ENCODE measurements at places on chromosomes 3 and 15. TPM values are rescaled to one million over a fixed set of nuclear protein-coding genes. Genes with fewer than 3 reads are reported as not detected.
A peak's percentile ranks its signal among the peaks of the same experiment; 100 is the strongest.

Gene APBA2
- total RNA-seq, result 155 TPM

Gene LSAMP
- total RNA-seq, result 50.2 TPM

Gene P2RY12
- total RNA-seq, result 20.6 TPM

Gene HTR3E
- total RNA-seq, result not detected

Gene WDR72
- total RNA-seq, result 0.54 TPM

Gene CPNE9
- 4.4 TPM for total RNA-seq

Gene ARID3B
- total RNA-seq, result 9.6 TPM

Gene TGM5
- not detected for total RNA-seq

Gene TIMP4
- total RNA-seq, result 17.6 TPM

Gene IL5RA
- 3.1 TPM for total RNA-seq

Gene CNTN3
- 16.2 TPM for total RNA-seq

Gene DAZL
- 0.09 TPM for total RNA-seq

Gene EHHADH
- 1.5 TPM for total RNA-seq

Gene MYZAP
- 0.64 TPM for total RNA-seq

GRCh38 chr15:86630946-86631345 lies 551.3 kb downstream of the AGBL1 start:
- DNase-seq, result no peak

GRCh38 chr15:92009162-92009561 lies 155.7 kb downstream of the SLCO3A1 start:
- DNase-seq, result no peak

GRCh38 chr15:76517910-76518309 lies 181.3 kb downstream of the ISL2 start:
- no peak for DNase-seq

DNA sequence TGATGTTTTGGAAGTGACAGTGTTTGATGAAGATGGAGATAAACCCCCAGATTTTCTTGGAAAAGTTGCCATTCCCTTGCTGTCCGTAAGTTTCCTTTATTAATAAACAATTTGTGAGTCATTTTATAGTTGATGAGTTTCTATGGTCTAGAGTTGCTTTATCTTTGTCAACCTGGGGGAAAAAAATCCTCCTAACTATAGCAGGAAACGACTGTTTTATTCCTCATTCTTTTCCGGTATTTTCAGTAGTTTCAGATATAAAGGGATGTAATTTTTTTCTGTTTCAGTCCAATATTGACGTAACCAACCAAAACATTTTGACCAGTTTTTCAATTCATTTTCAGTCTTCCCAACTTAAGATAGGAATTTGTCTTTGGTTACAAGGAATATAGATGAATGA lies 154.1 kb downstream of the MCTP2 start:
- DNase-seq, result no peak

DNA sequence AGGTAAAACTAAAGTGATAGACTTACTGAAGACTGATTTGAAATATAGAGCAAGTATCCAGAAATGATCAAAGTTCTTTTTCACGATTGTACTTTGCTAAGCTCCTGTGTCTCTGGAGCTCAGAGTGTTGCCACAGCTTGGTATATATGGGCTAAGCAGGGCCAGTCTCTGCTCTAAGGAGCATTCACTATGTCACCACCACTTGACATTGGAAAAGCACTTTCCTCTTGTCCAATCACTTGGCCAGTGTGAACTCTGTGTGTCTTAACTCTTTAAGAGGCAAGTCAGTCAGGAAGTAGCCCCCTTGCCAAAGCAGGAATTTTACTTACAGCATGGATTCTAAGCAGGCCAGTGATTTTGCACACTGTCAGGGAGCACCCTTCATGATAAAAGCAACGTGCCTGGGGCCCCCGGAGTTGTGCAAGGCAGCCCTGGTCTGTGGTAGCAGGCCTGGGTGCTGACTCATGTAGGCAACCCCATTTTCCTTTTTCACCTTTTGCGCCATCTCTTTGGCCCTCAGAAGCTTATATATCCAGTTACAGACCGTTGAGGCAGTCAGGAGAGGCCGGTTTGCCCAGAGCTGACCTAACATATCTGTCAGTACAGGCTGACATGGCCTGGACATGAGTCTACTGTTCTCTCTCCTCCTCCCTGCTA lies 73.0 kb downstream of the HCN4 start:
- no peak for DNase-seq

DNA sequence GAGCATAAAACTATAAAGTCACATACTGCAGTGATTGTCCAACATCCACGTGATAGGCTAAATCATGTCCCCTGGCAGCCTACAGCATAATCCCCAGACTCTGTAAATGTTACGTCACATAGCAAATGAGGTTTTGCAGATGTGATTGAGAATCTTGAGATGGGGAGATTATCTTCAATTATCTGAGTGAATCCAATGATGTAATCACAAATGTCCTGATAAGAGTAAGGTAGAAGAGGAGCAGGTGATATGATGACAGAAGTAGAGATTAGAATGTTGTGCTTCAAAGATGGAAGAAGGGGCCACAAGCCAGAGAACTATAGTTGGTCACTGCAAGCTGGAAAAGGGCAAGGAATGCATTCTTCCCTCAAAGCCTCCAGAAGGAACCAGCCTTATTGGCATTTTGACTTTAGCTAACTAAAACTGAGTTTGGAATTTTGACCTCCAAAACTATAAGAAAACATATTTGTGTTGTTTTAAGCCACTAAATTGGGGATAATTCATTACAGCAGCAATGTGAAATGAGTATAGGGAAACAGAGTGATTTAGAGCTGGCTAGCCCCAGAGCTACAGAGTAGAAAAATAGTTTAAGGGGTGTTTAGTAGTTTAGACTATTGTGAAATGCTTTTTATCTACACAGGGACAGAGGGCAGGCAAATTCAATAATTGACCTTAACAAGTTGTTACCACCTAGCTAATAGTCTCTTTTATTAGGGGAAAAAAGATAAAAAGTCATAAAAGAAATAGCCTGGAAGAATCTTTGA lies 15.2 kb downstream of the SLC2A2 start:
- DNase-seq, result no peak

DNA sequence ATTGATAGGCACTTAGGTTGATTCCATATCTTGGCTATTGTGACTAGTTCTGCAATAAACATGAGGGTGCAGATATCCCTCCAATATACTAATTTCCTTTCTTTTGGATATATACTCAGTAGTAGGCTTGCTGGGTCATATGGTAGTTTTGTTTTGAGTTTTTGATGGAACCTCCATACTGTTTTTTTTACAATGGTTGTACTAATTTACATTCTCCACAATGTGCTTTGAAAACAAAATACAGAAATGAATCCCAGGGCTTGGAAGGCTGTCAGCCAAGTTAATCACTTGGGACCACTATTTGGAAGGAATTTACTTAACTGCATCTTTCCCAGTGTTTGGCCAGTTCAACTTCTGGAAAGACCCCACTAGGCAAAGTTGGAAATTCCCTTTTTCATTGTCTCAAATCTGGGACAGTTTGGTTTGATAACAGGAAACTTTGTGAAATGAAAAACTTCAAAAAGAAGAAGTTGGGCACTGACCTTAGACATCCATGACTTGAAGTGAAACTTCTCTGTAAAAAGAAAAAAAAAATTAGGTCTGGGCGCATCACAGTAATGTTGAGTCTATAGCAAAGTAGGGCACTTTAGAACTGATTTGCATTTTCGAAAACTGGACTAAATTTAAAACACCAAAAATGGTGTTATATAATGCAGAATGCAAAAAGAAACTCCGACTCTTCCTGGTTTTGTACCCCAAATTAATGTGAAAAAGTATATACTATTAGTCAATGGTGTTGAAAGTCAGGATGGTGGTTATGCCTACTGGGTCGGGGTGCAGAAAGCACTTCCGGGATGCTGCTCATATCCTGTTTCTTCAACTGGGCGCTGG lies 6.0 kb downstream of the CTSH start:
- no peak for DNase-seq

GRCh38 chr15:58539548-58539947 lies 107.8 kb downstream of the LIPC start:
- DNase-seq, result no peak

DNA sequence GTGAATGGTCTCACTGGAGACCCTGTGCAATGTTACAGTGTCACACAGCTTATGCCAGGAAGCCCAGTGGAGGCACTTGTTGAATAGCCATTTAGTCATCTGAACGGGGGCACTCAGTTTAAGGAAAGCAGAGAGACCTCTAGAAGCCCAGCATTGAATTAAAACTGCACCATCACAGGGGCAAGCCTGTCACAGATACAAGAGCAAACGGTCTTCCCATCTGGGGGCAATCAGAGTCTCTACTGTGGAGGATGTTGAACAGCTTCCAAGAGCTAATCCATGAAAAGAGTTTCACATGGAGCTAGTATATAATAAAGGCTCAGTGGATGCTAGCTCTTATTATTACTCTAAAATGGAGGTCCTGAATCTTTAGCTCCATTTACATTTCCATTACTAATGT lies 553.7 kb upstream of the ARRDC4 start:
- no peak for DNase-seq

DNA sequence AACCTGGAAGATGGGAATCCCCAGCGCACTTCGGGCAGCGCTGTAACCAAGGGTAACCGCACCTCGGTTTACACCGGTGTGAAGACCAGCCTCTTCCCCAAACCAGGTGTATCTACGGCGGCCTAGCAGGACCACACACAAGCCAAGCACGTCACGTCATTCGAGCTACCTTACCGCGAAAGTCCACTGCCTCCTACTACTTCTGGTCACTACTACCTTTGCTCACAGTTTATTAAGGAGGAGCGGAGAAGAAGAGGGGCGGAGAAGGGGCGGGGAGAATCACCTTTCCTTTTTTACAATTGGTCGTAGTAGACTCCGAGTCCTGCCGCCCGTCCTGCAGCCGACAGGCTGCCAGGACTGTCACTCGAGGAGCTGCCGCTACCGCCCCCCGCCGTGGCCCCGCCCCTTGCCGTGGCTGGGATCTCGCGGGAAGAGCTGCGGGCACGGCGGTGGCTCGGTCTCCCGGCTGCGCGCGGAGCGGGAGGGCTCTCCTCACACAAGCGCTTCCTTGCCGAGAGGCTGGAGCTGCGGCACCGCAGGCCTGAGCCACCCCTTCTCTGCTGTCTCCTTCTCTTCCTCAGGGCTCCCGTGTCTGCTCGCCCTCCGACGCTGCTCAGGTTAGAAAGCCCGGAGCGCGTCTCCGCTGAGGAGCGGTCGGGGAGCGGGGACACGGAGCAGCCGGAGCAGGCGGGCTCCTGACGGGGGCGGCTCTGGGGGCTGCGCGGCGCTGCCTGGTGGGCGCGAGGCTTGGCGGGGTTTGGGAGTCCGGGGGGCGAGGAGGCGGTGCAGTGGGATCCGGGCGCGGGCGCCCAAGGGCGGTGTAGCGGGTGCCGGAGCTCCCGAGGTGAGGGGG lies at the start of gene GLCE:
TSS of gene GLCE (plus strand) at position 495 of the 853 bp plus-strand sequence. CDS start 95,172 bp downstream, outside the sequence.
- peak; percentile 99 for DNase-seq

DNA sequence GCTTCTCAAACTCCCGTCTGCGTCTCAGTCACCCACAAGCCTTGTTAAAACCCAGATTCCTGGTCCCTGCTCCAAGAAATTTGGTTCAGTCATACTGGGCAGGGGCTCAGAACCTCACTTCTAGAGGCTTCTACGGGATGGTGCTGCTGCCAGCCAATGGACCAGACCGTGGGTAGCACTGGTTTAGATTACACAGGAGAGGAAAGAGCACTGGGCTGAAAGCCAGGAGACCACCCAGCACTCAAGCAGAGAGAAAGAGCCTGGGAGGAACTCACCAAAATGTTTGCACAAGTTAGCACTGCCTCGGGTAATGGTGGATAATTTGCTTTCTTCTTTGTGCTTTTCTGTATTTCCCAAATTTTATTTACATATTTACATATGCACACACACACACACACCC lies 46.9 kb upstream of the MUC13 start:
- DNase-seq, result no peak

GRCh38 chr3:23735535-23736326 lies 70.0 kb upstream of the UBE2E1 start:
- DNase-seq, result peak; percentile 36

DNA sequence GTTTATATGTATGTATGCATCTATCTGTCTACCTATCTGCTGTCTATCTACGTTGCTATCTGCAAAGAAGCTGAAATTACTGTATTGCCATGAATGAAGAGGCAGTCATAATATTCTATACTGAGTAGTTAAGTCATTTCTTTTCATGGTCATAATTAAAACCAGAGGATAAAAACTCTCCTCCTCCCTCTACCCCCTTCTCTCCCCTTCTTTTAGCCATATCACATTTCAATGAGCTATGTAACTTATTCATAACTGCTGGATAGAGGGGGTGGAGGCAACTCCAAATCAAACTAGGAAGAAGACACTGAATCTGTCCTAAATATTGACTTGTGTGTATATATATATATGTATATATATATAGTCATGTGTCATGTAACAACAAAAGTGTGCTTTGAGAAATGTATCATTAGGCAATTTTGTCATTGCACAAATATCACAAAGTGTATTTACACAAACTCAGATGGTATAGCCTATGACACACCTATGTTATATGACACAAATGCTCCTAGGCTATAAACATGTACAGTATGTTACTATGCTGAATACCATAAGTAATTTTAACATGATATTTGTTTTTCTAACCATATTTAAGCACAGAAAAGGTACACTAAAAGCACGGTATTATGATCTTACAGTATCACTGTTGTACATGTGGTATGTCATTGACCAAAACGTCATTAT lies 229.7 kb upstream of the KCNMB2 start:
- DNase-seq, result no peak

- DNase-seq, result no peak
Measured at GRCh38 chr3:37963016-37963415, 27.6 kb upstream of the VILL start.

- DNase-seq, result no peak
Measured at GRCh38 chr3:119779731-119780383, 2.0 kb upstream of the NR1I2 start.

- no peak for DNase-seq
Measured at GRCh38 chr3:149299938-149300801, 33.3 kb downstream of the TM4SF18 start.

DNA sequence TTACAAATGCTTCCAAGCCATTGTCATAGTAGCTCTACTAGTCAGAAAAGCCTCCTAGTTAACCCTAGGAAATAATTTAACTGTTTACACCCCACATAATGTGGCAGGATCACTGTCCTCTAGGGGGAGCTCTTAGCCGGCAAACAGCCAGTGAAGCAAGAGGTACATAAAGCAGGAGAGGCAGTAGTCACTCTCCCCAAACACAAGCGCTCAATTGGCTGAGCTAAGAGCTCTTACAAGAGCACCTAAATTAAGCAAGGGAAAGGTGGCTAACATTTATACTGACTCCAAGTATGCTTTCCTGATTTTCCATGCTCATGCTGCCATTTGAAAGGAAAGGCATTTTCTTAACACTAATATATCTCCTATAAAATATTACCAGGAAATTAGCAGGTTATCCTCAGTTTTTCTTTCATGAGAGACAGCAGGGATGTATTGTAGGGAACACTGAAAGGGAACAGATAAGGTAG lies 37.6 kb downstream of the NCEH1 start:
- no peak for DNase-seq

- DNase-seq, result no peak
Measured at GRCh38 chr3:10466186-10466585, 39.2 kb downstream of the ATP2B2 start.

GRCh38 chr15:66294157-66294931 lies 976 bp downstream of the DIS3L start:
- peak; percentile 24 for DNase-seq

- DNase-seq, result no peak
Measured at GRCh38 chr3:19488939-19489338, 340.6 kb downstream of the KCNH8 start.

- DNase-seq, result no peak
Measured at GRCh38 chr3:102715030-102715697, 280.3 kb downstream of the ZPLD1 start.

GRCh38 chr15:96122077-96123027 lies 208.1 kb upstream of the NR2F2 start:
- no peak for DNase-seq

- no peak for DNase-seq
Measured at GRCh38 chr15:101494251-101494796, 4.8 kb upstream of the PCSK6 start.

- DNase-seq, result no peak
Measured at GRCh38 chr3:141313093-141313683, 55.1 kb upstream of the ZBTB38 start.

Data from cerebellum (tissue), 4 donors.